ENCODE measurements at places on chromosomes 4 and X. TPM values are rescaled to one million over a fixed set of nuclear protein-coding genes. Genes with fewer than 3 reads are reported as not detected.

FGF13 gene
- 1.7 TPM for polyA plus RNA-seq

TLR1 gene
- 31.4 TPM for polyA plus RNA-seq

GAGE12J gene
- polyA plus RNA-seq: not detected

NUP62CL gene
- polyA plus RNA-seq: 3.0 TPM

DCHS2 gene
- 0.02 TPM for polyA plus RNA-seq

ODAPH gene
- polyA plus RNA-seq: 0.10 TPM

DMD gene
- 6.5 TPM for polyA plus RNA-seq

SLC26A1 gene
- polyA plus RNA-seq: 0.29 TPM

SYTL5 gene
- 0.98 TPM for polyA plus RNA-seq

CLDN22 gene
- 0.49 TPM for polyA plus RNA-seq

MAGEB10 gene
- polyA plus RNA-seq: not detected

NCAPG gene
- 0.73 TPM for polyA plus RNA-seq

BST1 gene
- polyA plus RNA-seq: 53.5 TPM

ATOH1 gene
- not detected for polyA plus RNA-seq

SH3TC1 gene
- polyA plus RNA-seq: 34.5 TPM

MAPK10 gene
- polyA plus RNA-seq: 5.9 TPM

MAGEA11 gene
- polyA plus RNA-seq: not detected

ESX1 gene
- not detected for polyA plus RNA-seq

MAGEA2 gene
- polyA plus RNA-seq: not detected

ZNF81 gene
- 0.75 TPM for polyA plus RNA-seq

APEX2 gene
- 15.4 TPM for polyA plus RNA-seq

COX7B gene
- 532 TPM for polyA plus RNA-seq

OPHN1 gene
- polyA plus RNA-seq: 1.1 TPM

KIF4A gene
- polyA plus RNA-seq: 0.33 TPM

ITIH6 gene
- not detected for polyA plus RNA-seq

STK26 gene
- 10.9 TPM for polyA plus RNA-seq

RNF212 gene
- polyA plus RNA-seq: 3.5 TPM

NIPAL1 gene
- polyA plus RNA-seq: 0.76 TPM

ASB5 gene
- 0.08 TPM for polyA plus RNA-seq

NKX6-1 gene
- 0.02 TPM for polyA plus RNA-seq

AMOT gene
- polyA plus RNA-seq: 1.8 TPM

IL2 gene
- polyA plus RNA-seq: not detected

TRO gene
- polyA plus RNA-seq: 2.8 TPM

TRPC3 gene
- polyA plus RNA-seq: 0.39 TPM

NEXMIF gene
- polyA plus RNA-seq: 0.13 TPM

NDP gene
- 3.7 TPM for polyA plus RNA-seq

TMPRSS11D gene
- polyA plus RNA-seq: 0.04 TPM

ZGRF1 gene
- polyA plus RNA-seq: 5.3 TPM

ZCCHC18 gene
- polyA plus RNA-seq: 0.24 TPM

APELA gene
- 0.35 TPM for polyA plus RNA-seq

MAGED4B gene
- polyA plus RNA-seq: 7.4 TPM

GRK4 gene
- 1.8 TPM for polyA plus RNA-seq

SLC16A2 gene
- polyA plus RNA-seq: 2.1 TPM

HSFX1 gene
- polyA plus RNA-seq: 0.26 TPM

TEX13D gene
- polyA plus RNA-seq: not detected

NLRP2B gene
- not detected for polyA plus RNA-seq

GPRIN3 gene
- polyA plus RNA-seq: 1.6 TPM

PCDH7 gene
- 1.3 TPM for polyA plus RNA-seq

ATG4A gene
- 12.5 TPM for polyA plus RNA-seq

DUX4 gene
- polyA plus RNA-seq: not detected
